Activated naive CD4-positive, alpha-beta T cell treated with anti-CD3 and anti-CD28 coated beads for 36 hours (primary cell): ENCODE measurements at places on chromosomes 6 and 20. TPM values are rescaled to one million over a fixed set of nuclear protein-coding genes. Genes with fewer than 3 reads are reported as not detected.

DNA sequence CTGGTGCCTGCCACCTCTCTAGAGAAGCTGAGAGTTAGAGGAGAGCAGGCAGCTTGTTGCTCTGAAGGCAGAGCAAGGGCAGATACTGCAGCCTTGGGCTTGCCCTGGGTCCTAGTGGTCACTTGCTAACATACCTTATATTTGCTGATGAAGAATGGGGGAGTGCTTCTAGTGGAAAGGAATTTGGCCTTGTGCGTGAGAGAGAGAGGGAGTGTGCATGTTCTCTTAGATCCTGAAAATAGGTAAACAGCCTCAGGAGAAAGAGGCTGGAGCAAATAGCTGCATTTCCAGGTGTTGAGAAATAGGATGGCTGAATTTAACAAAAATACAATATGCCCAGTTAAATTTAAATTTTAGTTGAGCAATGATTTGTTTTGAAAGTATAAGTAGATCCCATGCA lies 724.5 kb upstream of the FLRT3 start:
- DNase-seq: no peak
- no peak overlapping the region for H3K4me3 ChIP-seq
- no peak overlapping the region for H3K27ac ChIP-seq
- H3K36me3 ChIP-seq: no peaks in the 10 kb centered on the region

DNA sequence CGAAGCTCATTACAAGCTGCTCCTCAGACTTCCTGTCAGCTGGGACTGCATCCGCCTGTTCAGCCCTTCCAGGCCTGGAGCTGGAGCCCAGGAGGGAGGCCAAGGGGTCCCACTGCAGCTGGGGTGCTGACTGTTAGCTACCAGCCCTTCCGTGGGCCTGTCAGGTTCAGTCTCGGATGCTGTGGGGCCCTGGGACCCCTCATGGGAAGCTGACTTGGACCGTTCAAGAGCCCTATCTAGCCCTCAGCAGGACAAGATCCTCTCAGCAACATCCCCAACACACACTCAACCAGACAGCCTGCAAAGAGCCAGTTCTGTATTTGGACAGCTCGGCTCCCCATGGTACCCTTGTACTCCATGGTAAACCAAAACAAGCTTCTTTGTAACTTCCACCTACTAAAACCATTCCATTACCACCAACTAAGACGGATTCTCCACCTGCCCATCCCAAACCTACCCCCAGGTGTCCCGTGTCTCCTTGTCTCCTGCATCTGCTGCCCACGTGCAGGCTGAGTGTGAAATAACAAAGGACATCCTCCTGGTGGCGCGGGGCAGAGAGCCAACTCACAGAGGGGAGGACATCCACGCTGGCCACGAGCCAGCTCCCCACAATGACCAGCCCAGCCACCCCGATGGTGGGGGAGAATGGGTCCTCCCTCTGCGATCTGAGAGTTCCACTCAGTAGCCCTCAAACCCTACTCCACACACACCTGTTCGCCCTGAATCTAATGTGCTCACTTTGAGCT lies 111.2 kb downstream of the TAF4 start:
- peaks cover 20% of the 10 kb centered on the region for H3K27me3 ChIP-seq
- no peaks in the 10 kb centered on the region for H3K36me3 ChIP-seq
- no peak for DNase-seq
- H3K27ac ChIP-seq: no peak overlapping the region

DNA sequence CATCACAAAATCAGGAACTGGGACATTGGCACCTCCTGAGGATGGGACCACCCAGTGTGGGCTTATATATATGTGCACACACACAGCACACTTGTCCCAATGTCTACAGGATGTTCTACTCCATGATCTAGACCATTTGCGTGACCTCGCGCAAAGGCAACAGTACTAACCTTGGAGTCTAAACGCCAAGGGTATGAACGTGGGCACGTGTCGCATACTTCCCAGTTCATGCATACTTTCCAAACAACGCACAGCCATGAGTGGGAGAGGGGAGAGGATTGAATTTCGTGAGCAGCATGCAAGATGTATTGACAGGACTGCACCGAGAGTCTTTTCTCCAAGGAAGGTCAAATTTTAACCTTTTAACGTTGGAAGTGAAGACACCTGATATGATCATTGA lies 214.2 kb upstream of the QKI start:
- H3K27me3 ChIP-seq: peaks cover 8% of the 10 kb centered on the region
- no peak overlapping the region for H3K27ac ChIP-seq
- no peaks in the 10 kb centered on the region for H3K4me1 ChIP-seq
- H3K36me3 ChIP-seq: no peaks in the 10 kb centered on the region
- H3K4me3 ChIP-seq: no peak overlapping the region
- DNase-seq: no peak

- DNase-seq: peak; percentile 93
- peak overlapping the region; percentile 34 for H3K4me3 ChIP-seq
- peaks cover 68% of the 10 kb centered on the region for H3K4me1 ChIP-seq
- H3K36me3 ChIP-seq: peaks cover 3% of the 10 kb centered on the region
- H3K27ac ChIP-seq: peak overlapping the region; percentile 86
These were observed 8.7 kb upstream of the GMEB2 start for GRCh38 chr20:63635431-63636141.

- no peak for DNase-seq
- H3K4me3 ChIP-seq: no peak overlapping the region
- peaks cover 46% of the 10 kb centered on the region for H3K36me3 ChIP-seq
- no peak overlapping the region for H3K27ac ChIP-seq
- no peaks in the 10 kb centered on the region for H3K4me1 ChIP-seq
These were observed 114.4 kb downstream of the MTHFD1L start for GRCh38 chr6:150979826-150980350.

ANKRD66 gene
- not detected for total RNA-seq

DNA sequence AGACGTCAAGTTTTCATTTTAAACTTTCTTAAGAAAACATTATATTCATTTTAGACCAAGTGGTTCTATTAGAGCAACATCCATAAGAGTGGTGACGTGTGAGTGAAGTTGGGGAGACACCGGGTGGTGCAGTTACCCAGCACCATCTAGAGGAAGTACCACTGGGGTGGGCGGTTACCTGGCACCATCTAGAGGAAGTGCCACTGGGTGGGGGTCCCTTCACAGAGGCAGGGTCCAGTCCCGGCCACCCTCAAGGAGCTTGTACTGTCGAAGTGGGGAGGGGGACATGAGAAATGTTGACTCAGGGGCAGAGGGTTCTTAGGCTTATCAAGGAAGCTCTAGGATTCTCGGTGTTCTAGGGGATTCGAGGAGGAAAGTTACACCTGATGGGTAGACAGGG lies 26.2 kb downstream of the PHACTR3 start:
- H3K4me3 ChIP-seq: no peak overlapping the region
- peaks cover 12% of the 10 kb centered on the region for H3K27me3 ChIP-seq
- no peak overlapping the region for H3K27ac ChIP-seq

MARCKS gene
- 0.14 TPM for total RNA-seq

DNA sequence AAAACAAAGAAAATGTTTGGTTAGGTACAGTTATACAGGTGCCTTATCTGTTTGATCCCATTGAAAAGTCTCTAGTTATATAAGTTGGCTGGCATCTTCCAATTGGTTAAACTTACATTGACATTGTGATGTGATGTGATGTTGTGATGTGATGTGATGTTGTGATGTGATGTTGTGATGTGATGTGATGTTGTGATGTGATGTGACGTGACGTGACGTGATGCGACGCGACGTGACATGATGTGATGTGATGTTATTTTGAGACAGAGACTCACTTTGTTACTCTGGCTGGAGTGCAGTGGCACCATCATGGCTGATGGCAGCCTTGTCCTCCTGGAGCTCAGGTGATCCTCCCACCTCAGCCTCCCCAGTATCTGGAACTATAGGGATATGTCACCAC lies 507.6 kb downstream of the HAO1 start:
- no peaks in the 10 kb centered on the region for H3K4me1 ChIP-seq
- no peak overlapping the region for H3K27ac ChIP-seq
- H3K36me3 ChIP-seq: no peaks in the 10 kb centered on the region
- no peak for DNase-seq
- no peak overlapping the region for H3K4me3 ChIP-seq
- H3K27me3 ChIP-seq: no peaks in the 10 kb centered on the region

DNA sequence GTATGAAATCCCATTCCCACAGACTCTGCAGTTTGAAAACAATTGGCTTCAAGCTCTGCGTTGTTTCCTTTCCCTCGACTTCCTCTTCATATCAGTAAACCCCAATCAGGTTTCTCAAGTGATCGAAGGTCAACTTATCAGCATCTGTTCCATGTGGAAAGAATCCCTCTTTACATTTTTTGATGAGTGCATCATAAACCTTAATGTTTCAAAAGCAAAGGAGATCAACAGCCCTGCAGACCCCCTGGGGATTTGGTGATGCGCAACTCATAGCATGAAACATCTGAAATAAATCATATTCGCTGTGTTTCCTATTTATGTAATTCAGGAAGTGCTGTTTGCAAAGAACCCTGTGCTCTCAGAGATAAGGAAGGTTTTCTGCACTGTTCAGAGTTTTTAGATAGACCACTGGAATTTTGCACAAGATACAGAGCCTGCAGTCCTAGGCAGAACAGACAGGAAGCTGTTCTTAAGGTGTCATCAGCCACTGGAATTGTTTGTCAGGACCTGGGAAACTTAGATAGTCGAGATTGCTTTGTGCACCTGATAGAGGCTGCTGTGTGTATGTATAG lies 216.0 kb downstream of the HIVEP2 start:
- no peak overlapping the region for H3K27ac ChIP-seq
- DNase-seq: no peak
- H3K36me3 ChIP-seq: no peaks in the 10 kb centered on the region
- H3K27me3 ChIP-seq: no peaks in the 10 kb centered on the region
- peaks cover 44% of the 10 kb centered on the region for H3K4me1 ChIP-seq

PLCB1 gene
- total RNA-seq: 1.2 TPM

FBXO5 gene
- total RNA-seq: 62.3 TPM

OTOR gene
- not detected for total RNA-seq

CST2 gene
- not detected for total RNA-seq

DNA sequence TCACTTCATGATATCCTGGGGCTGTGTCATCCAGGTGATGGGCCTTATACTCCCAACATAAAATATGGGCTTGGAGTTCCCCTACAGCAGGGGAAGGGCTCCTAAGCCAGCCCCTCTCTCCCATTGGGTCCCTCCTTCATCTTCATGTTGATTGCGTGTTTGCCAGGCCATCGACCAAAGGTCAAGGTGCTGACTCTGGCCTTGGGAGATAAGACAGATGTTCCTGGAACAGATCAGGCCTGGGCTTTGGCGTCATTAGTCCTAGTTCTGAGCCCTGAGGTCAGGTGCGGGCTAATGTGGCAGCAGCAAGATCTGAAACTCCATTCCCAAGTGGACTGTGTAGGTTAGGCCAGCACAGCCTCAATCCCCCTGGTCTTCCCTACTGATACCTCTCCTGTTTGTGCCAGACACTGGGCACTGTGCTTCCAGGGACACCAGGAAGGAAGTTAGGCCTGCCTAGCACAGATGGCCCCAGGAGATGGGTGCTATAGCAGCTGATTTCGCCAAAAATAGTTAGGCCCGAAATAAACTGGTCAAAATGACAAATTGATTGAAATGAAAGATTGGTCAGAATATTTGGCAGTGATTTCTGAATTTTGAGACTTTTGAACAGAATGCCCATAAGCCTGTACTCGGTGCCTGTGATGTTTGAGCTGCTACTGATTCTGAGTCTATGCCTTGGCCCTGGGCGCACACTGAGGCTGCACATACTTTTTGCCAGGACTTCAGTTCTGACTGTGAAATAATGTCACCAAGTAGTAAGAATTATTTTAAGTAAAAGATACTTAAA lies 28.8 kb downstream of the EPB41L1 start:
- no peak overlapping the region for H3K4me3 ChIP-seq
- H3K4me1 ChIP-seq: no peaks in the 10 kb centered on the region
- no peaks in the 10 kb centered on the region for H3K36me3 ChIP-seq
- no peak for DNase-seq
